ENCODE measurements at places on chromosomes 2 and 18. TPM values are rescaled to one million over a fixed set of nuclear protein-coding genes. Genes with fewer than 3 reads are reported as not detected.

Gene KIF1A
- total RNA-seq, result 0.71 TPM

Gene SP140L
- 3.1 TPM for total RNA-seq

Gene HAAO
- total RNA-seq, result not detected

Gene STARD7
- total RNA-seq, result 83.6 TPM

Gene CCDC74A
- total RNA-seq, result 16.2 TPM

Gene AQP12A
- total RNA-seq, result not detected

Gene CYP1B1
- total RNA-seq, result 4.5 TPM

Gene HOXD12
- not detected for total RNA-seq

Gene GREB1
- total RNA-seq, result 2.3 TPM

Gene WNT10A
- total RNA-seq, result 0.10 TPM

Gene GALNT5
- total RNA-seq, result 1.8 TPM
